ENCODE measurements at places on chromosomes 5 and 9.

GRCh38 chr5:129716651-129717050 lies 31.2 kb upstream of the MINAR2 start:
- DNase-seq, result no peak

GRCh38 chr9:94941211-94941875 lies 214.8 kb downstream of the AOPEP start:
- DNase-seq, result no peak

- peak; percentile 61 for DNase-seq
Observed at GRCh38 chr9:112180387-112180881, 5.3 kb upstream of the SUSD1 start.

DNA sequence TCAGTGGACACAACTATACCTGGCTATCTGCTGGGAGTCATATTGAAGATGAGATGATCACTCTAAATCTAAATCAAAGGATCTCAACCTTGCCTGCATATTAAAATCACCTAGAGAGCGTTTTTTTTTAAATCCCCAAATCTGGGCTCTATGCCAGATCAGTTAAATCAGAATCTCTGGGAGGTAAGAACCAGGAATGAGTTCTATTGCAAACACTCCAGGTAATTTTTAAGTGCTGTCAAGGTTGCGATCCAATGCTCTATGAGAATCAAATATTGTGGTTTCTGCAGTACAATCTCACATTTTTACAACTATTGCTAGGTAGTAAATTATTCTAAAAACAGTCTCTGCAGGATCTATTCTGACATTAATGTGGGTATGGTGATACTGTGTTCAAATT lies 202.3 kb upstream of the OR13F1 start:
- no peak for DNase-seq

- DNase-seq, result no peak
Observed at GRCh38 chr5:163916861-163917260, 411.4 kb downstream of the MAT2B start.

DNA sequence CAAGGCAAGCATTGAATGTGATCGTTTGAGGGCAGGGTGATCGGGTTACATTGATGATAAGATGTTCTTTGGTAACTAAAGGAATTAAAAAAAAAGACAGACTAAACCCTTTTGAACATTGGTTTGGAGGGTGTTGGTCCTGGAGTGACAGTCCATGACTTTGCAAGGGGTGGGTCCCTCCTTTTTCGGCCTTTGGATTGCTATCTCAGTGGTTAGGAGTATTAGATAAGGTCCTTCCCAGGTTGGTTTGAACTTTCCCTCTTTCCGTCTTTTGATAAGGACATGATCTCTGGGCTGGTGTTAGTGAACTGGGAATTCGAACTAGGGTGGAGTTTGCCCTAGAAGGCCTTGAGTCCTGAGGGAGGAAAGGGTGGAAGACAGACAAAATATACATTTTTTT lies 5.4 kb upstream of the ABO start:
- DNase-seq, result no peak

DNA sequence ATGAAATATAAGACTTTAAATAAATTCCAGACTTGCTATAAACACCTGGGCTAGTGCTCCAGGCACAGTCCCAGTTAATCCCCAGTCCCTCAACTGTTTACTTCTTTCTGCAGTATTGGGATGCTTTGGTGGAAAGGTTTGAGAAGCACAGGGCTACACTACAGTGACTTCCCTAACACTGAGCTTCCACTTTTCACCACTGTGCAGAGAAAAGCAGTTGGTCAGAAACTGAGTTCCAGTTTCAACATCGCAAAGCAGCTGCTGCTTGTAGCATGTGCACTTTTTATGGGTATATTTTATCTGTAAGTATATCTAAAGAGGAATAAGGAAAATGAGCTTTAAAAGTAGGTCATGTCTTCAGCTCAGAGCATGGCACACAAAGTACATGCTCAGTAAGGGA lies 339.7 kb downstream of the NTRK2 start:
- DNase-seq, result no peak

DNA sequence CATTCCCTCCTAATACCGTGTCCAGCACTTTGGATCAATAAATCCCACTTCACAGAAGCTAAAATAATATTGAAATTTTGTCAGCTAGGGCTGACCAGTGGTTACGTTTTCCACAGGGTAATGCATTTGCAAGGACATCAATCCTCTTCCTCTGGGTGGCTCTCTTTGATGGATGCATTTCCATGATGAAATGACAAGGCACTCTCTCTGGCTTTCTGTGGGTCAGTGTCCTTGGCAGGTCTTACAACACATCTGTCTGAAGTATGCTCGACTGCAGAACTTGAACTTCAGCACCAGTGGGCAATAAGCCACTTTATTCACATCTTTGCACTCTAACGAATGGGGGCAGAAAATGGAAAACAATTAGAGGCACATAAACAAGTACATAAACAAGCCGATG lies 330.1 kb downstream of the ADAMTS6 start:
- DNase-seq, result no peak

- no peak for DNase-seq
Observed at GRCh38 chr5:175847503-175847902, 23.9 kb upstream of the CPLX2 start.

- DNase-seq, result no peak
Observed at GRCh38 chr5:133932441-133933168, 35.8 kb downstream of the C5orf15 start.

DNA sequence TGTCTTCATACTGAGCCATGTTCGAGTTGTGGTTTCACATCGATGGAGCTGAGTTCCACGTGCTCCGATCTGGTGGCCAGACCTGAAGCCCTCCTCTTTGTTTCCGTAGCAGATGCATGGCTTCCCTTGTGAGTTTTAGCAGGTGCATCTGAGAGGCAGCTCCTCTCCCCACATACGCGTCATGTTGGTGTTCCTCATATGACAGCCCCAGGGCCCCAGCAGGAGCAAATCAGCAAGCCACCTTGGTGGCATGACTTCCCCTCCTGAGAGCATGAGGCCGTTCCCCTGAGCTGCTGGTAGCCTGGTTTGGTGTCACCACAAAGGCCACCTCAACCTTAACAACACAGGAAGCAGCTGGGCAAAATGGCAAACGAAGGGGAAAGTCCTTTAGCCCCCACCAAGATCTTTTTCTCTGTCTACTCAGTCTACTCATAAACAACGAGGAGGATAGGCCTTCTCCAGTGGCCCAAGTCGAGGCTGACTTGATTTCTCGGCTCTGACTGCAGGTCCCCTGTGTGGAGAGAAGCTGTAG lies 5.9 kb downstream of the CYFIP2 start:
- DNase-seq, result peak; percentile 91

GRCh38 chr5:95599252-95599651 lies 20.6 kb upstream of the GPR150 start:
- no peak for DNase-seq

DNA sequence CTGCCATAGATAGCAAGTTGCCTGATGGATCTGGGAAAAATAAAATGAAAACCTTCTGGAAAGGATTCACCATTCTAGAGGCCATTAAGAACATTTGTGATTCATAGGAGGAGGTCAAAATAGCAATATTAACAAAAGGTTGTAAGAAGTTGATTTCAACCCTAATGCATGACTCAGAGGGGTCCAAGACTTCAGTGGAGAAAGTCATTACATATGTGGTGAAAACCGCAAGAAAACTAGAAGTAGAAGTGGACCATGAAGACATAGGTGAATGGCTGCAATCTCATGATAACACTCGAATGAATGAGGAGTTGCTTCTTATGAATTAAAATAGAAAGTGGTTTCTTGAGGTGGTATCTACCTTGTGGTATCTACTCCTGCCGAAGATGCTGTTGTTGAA lies 86.6 kb downstream of the GABRA1 start:
- no peak for DNase-seq

GRCh38 chr5:136030956-136031611 lies 2.3 kb downstream of the TGFBI start:
- DNase-seq, result no peak

- no peak for DNase-seq
Observed at GRCh38 chr5:159415301-159415937, 85.1 kb upstream of the IL12B start.

- no peak for DNase-seq
Observed at GRCh38 chr5:5904113-5904512, 474.2 kb downstream of the MED10 start.

DNA sequence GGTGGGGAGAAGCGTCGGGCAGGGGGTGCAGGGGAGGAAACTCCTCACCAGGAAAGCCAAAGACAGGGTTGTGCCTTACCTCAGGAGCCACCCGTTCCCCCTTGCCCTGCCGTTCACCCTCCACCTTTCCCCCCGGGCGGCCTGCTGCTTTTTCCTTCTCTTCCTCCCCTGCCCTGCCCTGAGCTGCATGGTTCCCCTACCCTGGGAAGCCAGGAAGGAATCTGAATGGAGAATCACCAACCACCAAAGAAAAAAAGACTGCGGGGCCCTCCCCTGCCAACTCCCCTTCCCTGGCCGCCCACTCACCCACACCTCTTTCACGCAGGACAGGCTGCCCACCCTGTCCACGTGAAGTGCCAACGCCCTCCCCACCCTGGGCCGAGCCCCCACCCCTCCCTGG lies 820 bp upstream of the NFX1 start:
- DNase-seq, result peak; percentile 57
